Subcutaneous adipose tissue (tissue), 4 donors: ENCODE measurements at places on chromosomes 16 and 17. TPM values are rescaled to one million over a fixed set of nuclear protein-coding genes. Genes with fewer than 3 reads are reported as not detected.

The MAP2K3 gene
- 36.2 TPM for total RNA-seq

The GP1BA gene
- total RNA-seq = not detected

The TCAP gene
- 0.33 TPM for total RNA-seq

The ITGAD gene
- 0.22 TPM for total RNA-seq

The PNMT gene
- total RNA-seq = 7.3 TPM

The RCVRN gene
- total RNA-seq = 0.17 TPM

The KLHL10 gene
- total RNA-seq = 0.66 TPM

The HBZ gene
- not detected for total RNA-seq

The CASKIN1 gene
- not detected for total RNA-seq

The TBCD gene
- total RNA-seq = 36.5 TPM

The CMTM2 gene
- total RNA-seq = not detected

The KRTAP4-3 gene
- not detected for total RNA-seq

The KRTAP9-8 gene
- total RNA-seq = not detected

The NUBP1 gene
- 22.2 TPM for total RNA-seq

The ASPHD1 gene
- total RNA-seq = not detected

The MED31 gene
- 12.6 TPM for total RNA-seq

The PRAC2 gene
- total RNA-seq = not detected

The CHMP1A gene
- 47.5 TPM for total RNA-seq

The MT4 gene
- total RNA-seq = not detected

The RAMP2 gene
- 160 TPM for total RNA-seq
